ENCODE measurements at places on chromosomes 1 and 21.

GRCh38 chr1:19338323-19338762 lies 26.2 kb downstream of the SLC66A1 start:
- no peak for DNase-seq

- no peak for DNase-seq
These were observed 22.1 kb downstream of the PTPRU start for GRCh38 chr1:29258189-29258975.

- DNase-seq: no peak
These were observed 23.6 kb downstream of the PCSK9 start for GRCh38 chr1:55062801-55063576.

GRCh38 chr1:116769104-116769452 lies 14.8 kb downstream of the CD2 start:
- DNase-seq: no peak

- no peak for DNase-seq
These were observed 15.4 kb downstream of the HDAC1 start for GRCh38 chr1:32307324-32307723.

DNA sequence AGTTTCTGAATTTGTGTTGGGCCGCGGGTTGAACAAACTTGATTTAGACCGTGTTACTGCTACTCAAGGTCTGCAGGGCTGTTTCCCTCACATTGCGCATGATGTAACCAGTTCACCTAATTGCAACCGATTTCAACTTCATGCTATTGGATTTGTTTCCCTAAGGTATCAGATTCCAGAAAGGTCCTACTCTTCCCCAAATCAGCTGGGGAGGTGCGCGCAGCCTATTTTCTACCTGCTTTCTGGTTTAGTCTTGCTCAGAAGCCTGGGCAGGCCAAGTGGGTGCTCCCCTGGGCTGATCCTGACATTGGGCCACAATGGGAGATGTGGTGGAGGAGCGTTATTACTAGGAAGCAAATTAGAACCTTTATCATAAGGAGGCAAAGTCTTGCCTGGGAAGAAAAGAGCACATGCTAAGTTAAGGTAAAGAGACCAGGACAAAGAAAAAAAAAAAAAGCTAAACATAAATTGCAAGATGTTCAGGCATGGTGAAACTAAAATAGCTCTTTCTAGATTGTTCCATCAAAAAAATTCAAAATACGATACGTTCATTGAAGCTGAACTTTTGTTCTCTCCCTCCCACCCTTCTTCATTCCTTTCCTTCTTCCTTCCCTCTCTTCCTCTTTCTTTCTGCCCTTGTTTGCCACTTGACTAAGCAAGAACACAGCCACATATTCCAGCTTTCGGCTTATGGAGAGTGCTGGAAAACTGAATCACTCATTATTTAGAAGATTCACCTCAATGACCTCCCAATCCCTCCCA lies 28.8 kb upstream of the TARBP1 start:
- no peak for DNase-seq

- peak; percentile 52 for DNase-seq
These were observed 9.6 kb upstream of the ADORA1 start for GRCh38 chr1:203117611-203118575.

GRCh38 chr1:231075497-231075896 lies 35.4 kb upstream of the FAM89A start:
- DNase-seq: no peak

GRCh38 chr1:58818075-58818474 lies 34.2 kb upstream of the JUN start:
- DNase-seq: peak; percentile 25

GRCh38 chr1:154923695-154924094 lies 12.8 kb downstream of the PMVK start:
- DNase-seq: no peak

- DNase-seq: no peak
These were observed 59.6 kb downstream of the VPS26C start for GRCh38 chr21:37207441-37208009.
